ENCODE measurements at places on chromosomes 6 and 20. TPM values are rescaled to one million over a fixed set of nuclear protein-coding genes. Genes with fewer than 3 reads are reported as not detected.
A peak's percentile ranks its signal among the peaks of the same experiment; 100 is the strongest.

The PPDPF gene
- total RNA-seq = 167 TPM

- no peak for DNase-seq
Measured at GRCh38 chr6:12572896-12573827, 143.4 kb upstream of the PHACTR1 start.

GRCh38 chr6:139519571-139520031 lies 145.2 kb upstream of the CITED2 start:
- no peak for DNase-seq

DNA sequence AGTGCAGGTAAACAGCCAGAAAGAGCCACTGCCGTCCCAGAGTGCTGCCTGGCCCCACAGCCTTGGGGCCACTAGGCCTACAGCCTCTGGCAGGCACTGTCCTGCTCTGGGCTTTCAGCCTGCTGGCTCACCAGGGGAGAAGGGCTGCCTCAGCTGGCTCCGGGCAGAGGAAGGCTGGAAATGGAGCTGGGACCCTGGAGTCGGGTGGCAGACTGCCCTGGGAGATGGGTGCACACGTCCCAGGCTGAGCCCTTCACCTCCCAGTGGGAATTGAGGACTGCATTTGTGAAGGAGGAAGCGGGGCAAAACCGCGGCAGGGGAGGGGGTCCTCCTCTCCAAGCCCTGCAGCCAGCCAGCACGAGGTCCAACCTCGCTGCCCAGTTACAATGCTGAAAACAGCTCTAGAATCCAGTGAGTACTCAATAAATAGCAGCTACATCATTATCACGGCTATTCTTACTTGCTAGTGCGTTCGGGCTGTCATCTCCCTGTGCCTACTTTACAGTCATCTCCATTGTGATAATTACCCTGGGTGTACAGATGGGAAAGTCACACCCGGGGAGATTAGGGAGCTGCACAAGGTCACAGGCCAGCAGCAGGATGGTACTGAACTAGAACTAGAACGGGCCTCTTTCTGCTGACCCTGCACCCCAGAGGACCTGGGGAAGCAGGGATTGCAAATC lies 13.1 kb downstream of the ACSS1 start:
- no peak for DNase-seq

The LCA5 gene
- total RNA-seq = 0.05 TPM

DNA sequence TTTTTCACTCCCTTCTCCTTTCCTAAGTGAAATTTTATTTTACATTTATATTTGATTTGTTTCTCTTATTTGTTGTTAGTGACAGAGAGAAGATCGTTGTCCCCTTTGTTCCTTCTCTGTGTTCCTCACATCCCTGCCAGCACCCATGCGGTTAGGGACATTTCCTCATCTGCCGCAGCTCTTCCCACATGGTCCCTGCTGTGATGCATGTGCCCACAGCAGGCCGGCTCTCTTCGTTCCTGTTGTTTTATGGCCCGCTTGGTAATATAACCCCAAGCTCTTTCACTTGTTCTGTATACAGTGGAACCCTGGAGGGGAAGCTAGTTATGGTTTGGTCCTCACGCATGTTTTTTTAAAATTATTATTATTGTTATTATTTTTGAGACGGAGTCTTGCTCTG lies 23.6 kb downstream of the DTD1 start:
- DNase-seq = no peak

The TNXB gene
- total RNA-seq = 3.9 TPM

GRCh38 chr6:134604014-134604676 lies 286.2 kb upstream of the SGK1 start:
- DNase-seq = no peak

- no peak for DNase-seq
Measured at GRCh38 chr6:121236984-121237383, 97.3 kb downstream of the TBC1D32 start.

DNA sequence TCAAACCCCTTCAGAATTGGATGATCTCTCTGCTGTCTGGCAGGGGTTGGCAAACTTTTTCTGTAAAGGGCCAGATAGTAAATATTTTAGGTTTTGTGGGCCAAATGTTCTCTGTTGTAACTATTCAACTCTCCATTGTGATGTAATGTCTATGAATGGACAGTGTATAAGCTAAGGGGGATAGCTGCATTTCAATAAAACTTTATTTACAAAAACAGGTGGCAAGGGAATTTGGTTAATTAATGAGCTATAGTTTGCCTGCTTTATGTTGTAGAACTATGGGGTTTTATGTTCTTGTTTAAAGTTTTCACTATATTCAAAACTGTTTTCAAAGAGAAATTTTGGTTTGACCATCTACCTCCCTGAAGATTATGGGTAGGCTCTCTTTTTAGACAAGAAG lies 182.1 kb upstream of the CITED2 start:
- DNase-seq = no peak

GRCh38 chr6:169205176-169206160 lies 48.2 kb downstream of the THBS2 start:
- DNase-seq = no peak

The PERP gene
- 4.7 TPM for total RNA-seq

The PNISR gene
- 143 TPM for total RNA-seq

The PLCB4 gene
- total RNA-seq = not detected

DNA sequence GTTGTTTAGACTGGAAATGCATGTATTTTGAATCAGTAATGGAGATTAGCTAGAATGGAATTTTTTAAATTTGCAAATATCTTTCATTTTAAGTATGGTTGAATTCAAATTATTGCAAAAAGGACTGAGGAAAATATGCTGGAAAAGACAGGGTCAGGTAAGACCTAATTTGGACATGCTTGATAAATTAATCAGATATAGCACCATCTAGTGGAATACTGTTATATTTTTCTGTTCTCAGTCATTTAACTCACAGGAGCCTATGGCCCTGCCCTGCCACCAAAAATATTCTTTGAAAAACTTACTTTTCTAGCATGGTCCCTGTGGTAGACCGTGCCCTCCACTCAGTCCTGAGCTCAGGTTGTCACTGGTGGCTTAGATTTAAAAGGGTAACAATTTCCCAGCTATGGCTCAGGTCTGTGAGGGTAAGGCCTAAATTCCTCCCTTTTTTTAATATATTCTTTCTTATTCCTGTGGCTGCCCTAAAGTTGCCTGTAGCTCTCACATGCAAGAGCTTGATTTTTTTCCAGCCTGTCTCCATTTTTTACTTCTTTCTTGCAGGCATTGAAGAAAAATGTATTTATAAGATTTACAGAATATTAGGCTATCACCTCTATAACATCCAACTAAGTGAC lies 25.3 kb upstream of the KIAA1586 start:
- no peak for DNase-seq

- peak; percentile 29 for DNase-seq
Measured at GRCh38 chr6:30169658-30170614, 6.6 kb downstream of the TRIM15 start.

- DNase-seq = no peak
Measured at GRCh38 chr6:78243519-78243918, 590.7 kb downstream of the MEI4 start.

GRCh38 chr6:36944650-36945049 lies 9.9 kb upstream of the PI16 start:
- no peak for DNase-seq

DNA sequence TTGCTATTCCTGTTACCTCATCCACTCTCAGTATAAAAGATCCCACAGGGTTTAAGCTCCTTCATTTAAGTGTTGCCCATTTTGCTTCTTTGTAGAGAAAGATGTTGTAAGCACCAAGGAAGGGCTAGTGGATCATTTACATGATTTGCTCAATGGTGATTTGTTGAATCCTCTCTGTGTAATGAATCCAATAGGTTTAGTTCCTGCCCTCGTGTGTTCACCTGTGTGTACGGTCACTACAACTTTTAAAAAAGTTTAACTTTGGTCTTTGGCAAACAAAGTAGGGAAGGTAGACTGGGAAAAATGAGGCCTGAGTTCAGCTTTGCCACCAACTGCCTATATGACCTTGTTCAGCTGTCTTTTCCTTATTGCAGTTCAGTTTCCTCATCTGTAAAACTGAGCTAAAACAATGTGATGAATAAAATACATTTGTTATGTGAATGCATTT lies 51.5 kb downstream of the DHX35 start:
- DNase-seq = no peak

- DNase-seq = no peak
Measured at GRCh38 chr6:139253656-139254055, 38.1 kb downstream of the TXLNB start.

- no peak for DNase-seq
Measured at GRCh38 chr6:115360602-115361325, 699.9 kb downstream of the FRK start.

DNA sequence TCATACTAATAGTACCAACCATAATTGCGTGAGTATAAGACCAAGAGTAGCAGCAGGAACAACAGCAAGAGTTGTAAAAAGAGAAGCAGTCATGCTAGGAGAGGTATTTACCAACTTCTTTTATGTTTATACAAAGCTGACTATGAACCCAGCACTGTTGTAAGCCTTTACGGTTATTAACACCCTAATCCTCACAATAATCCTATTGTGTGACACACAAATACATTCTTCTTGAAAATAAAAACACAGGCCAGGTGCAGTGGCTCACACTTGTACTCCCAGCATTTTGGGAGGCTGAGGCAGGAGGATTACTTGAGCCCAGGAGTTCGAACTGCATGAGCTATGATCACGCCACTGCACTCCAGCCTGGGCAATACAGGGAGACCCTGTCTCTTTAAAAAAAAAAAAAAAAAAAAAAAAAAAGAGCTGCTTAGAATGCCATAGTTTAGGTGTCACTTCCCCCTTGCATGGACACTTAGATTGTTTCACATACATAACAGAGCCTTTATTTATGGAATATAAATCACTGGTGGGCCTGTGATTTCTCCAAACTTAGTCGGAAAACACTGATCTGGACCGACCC lies 20.2 kb downstream of the HCK start:
- DNase-seq = no peak

DNA sequence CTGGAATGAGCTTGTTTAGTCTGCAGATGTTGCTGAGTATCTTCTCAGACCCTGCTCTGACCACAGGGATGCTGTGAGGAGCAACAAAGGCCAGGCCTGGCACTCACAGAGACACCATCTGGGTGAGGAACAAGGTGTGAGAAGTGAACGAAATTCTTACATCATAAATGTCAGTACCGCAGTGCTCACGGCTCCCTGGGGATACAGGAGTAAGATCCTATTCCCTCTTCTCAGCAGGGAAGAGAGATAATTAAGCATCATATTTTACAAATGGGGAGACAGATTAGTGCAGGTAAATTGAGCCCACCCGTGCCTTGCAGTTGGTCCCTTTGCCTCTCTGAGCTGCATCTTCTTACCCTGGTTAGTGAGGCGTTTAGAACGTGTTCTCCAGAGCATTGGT lies 106.2 kb downstream of the DTD1 start:
- DNase-seq = no peak

DNA sequence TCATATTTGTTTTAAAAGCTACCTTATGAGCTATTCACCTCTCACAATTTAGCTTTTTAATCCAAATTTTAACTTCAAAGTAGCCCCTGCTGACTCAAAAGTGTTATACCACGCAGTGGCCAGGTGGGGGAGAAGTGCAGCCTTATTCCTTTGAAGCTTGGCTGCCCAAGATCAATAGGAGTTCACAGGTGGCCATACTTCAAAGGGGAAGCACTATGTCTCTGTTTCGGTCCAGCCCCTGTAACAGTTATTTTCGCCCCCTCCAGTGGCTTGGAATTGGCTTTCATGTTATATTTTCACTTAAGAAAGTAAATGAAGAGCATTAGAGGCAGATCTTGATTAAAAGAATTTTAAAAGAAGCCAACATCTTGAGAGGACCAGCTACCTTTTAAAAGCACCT lies 608.4 kb downstream of the EPHA7 start:
- DNase-seq = peak; percentile 7

DNA sequence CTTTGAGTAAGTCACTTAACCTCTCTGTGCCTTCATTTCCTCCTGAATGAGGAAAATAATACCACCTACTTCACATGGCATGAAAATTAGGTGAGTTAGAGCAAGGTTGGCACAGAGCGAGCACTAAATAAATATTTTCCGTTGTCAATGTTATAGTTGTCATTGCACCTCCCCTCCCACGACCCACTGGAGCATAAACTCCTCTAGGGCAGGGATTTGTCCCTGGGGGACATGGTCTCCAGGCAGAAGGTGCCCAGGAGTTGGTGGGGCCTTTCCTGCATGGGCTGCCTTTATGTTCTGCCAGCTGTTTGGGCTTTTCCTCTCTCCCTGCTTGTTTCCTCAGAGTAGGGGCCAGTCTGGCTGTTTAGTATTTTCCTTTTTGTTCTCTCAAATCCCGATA lies 1.3 kb upstream of the ANGPT4 start:
- DNase-seq = no peak

DNA sequence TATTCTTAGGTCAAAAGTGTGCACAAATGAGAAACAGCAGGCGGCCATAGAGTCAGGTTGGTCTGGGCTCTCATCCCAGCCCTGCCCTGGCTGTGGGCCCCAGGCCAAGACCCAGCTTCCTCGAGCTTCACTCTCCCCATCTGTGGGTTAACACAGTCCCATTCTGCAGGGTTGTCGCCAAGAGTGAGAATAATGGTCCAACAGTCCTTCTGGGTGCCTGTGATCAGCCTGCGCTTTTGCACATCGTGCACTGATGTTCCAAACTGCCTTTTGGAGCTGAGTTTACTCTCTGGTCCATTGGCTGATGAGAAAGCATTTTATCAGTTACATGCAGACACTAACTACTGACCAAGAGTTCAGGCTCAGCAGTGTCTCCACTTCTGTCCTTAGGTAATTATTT lies 82.6 kb downstream of the INSM1 start:
- DNase-seq = no peak

DNA sequence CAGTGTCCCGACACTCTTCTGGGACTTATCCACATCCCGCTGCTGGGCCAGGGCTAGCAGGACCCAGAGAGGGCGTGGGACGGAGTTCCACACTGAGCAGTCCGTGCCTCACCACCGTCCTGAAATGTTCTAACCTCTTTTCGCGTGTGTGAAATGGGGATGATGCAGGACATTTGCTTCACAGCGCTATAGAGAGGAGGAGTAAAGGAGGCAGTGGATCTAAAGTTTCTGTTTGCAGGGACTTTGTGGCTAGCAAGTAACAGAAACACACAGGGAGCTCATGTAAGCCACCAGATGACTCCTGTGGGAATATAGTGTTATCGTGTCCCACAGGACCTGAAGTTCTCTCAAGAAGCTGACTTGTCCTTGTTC lies 634 bp downstream of the ITPA start:
- DNase-seq = no peak

- DNase-seq = no peak
Measured at GRCh38 chr6:31058128-31058894, 48.0 kb downstream of the MUC22 start.

GRCh38 chr20:43940518-43941225 lies 26.0 kb downstream of the TOX2 start:
- DNase-seq = no peak

DNA sequence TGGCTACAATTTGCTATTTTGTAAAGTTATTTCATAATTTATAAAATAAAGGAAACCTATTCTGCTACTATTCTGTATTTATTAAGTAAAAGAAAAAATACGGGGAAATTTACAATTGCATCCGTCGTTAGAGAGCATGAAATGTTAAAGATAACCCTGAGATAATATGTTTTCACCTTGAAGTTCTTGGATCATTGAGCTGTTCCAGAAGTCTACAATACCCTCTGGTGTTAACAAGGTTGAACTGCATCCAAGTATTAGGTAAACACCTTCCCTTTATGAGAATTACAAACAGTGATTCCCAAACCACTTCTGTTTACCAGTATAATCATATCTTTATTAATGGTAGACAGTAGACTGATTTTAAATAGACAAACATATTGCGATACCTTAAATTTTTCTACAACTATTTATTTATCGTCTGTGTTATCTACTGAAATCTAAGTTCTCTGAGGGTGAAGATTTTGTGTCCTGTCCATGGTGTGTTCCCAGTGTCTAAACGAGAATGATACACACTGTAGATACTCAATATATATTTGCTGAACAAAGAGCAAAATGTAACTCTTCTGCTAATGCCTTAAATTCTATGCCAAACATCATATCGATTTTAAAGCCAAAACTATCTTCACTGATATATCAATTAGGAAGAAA lies 28.2 kb downstream of the TBC1D32 start:
- no peak for DNase-seq

The PKIB gene
- 1.3 TPM for total RNA-seq

The FOXO3 gene
- 12.8 TPM for total RNA-seq
